Ascending aorta (tissue), 2 donors: ENCODE measurements at places on chromosomes 2 and 18. TPM values are rescaled to one million over a fixed set of nuclear protein-coding genes. Genes with fewer than 3 reads are reported as not detected.

CD8B2 gene
- total RNA-seq, result not detected

CNGA3 gene
- not detected for total RNA-seq

DNA sequence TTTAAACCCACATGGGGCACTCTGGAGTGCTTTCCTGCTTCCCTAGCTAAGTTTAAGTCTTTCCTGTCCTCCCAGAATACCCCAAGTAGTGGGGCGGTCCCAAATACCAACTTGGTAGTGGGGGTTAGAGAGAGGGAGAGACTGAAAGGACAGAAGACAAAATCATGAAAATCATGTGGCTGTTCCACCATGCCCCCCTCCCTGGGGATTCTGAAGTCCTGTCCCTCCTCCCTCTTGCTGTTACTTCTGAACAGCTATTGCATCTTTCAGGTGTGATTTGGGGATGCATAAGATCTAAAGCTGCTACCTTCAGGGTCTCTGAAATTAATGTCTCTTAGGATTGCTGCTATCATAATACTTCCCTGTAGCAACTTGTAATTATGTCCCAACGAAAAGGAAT is 266.9 kb upstream of the EPAS1 start:
- no peak overlapping the region for H3K27ac ChIP-seq
- DNase-seq, result no peak
- no peak overlapping the region for H3K4me3 ChIP-seq

DNA sequence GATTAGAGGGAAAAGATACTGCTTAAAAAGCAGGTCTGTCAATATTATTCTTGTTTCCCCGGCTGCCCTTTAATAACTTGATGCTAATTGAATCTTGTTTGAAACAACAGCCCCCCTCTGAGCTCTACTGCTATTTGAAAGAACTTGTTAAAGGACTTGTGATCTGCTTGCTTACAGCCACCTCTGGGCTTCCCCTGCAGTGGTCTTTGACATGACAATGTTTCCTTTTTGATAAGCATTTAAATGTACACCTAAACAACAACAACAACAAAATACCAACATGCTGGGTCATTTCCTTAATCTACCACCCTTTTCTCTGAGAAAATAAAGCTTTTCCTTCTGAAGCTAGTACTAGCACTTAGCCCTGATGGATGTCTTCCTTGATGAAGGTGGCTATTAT is 3.9 kb downstream of the HOXD1 start:
- peaks cover 6% of the 10 kb centered on the region for H3K27me3 ChIP-seq
- no peak overlapping the region for H3K4me3 ChIP-seq
- H3K27ac ChIP-seq, result no peak overlapping the region
- H3K4me1 ChIP-seq, result peaks cover 12% of the 10 kb centered on the region

DNA sequence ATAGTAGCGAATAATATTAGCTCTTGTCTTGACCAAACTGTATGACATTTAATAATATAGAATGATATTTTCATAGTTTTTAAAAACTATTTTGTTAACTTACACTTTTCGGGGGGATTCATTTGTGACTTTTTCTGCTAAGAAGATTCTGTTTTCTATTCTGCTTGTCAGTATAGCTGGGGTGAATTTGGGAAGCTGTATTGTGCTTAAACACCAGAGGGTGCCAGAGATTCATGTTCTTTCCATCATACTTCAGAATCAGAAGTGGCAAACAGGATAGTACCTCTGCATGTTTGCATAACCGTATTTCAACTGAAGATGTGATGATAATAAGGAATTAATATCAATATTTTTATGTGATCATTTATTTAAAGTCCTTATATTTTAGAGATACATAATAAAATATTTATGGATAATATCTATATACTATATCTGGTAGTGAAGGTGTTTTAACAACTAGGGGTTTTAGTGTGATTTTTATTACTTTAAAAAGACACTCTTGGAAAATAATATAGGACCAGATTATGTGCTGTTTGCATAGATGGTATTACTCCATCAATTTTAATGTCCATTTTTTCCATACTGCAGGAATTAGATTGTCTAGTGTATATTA is 81.0 kb downstream of the TAF4B start:
- no peaks in the 10 kb centered on the region for H3K27me3 ChIP-seq
- no peak for DNase-seq
- no peaks in the 10 kb centered on the region for H3K4me1 ChIP-seq
- no peaks in the 10 kb centered on the region for H3K36me3 ChIP-seq
- no peak overlapping the region for H3K4me3 ChIP-seq

DNA sequence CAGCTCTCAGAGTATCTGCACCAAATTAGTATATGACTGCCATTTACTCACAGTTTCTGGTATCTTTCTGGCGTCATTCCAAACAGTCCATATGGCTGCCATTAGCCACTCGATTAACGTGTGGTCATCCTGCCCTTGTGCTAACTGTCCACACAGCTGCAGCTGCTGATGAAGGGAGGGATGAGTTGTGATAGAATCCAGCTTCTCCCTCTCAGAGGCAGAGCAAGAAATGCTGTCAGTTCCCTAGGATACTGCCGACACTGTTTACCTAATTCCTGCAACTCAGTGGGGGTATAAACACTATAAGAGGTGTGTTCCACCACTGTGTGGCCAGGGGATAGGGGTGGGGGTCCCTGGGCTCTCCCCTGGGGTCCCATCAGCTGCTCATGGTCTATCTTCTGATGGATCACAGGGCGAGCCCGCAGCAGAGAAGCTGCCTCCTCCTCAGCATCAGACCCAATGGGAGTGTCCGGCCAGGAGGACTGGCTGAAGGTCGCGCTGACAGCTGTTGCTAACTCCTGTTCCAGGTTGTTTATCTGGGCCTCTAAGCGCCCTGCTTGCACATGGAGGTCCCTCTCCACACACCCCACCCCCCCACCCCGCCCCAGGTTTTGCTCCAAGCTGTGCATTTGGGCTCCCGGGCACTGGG is 17.3 kb upstream of the KLHL23 start:
- DNase-seq, result no peak
- H3K36me3 ChIP-seq, result no peaks in the 10 kb centered on the region
- H3K4me3 ChIP-seq, result no peak overlapping the region
- H3K4me1 ChIP-seq, result peaks cover 3% of the 10 kb centered on the region
- H3K27ac ChIP-seq, result no peak overlapping the region
- no peaks in the 10 kb centered on the region for H3K27me3 ChIP-seq
